Stimulated activated CD4-positive, alpha-beta T cell treated with anti-CD3 and anti-CD28 coated beads, Interleukin-15, amount 100 ng/mL, for 1 hour (primary cell): ENCODE measurements at places on chromosomes 13 and 19.

- peak; percentile 42 for DNase-seq
Observed at GRCh38 chr19:19591133-19591825, 27.2 kb downstream of the PBX4 start.

DNA sequence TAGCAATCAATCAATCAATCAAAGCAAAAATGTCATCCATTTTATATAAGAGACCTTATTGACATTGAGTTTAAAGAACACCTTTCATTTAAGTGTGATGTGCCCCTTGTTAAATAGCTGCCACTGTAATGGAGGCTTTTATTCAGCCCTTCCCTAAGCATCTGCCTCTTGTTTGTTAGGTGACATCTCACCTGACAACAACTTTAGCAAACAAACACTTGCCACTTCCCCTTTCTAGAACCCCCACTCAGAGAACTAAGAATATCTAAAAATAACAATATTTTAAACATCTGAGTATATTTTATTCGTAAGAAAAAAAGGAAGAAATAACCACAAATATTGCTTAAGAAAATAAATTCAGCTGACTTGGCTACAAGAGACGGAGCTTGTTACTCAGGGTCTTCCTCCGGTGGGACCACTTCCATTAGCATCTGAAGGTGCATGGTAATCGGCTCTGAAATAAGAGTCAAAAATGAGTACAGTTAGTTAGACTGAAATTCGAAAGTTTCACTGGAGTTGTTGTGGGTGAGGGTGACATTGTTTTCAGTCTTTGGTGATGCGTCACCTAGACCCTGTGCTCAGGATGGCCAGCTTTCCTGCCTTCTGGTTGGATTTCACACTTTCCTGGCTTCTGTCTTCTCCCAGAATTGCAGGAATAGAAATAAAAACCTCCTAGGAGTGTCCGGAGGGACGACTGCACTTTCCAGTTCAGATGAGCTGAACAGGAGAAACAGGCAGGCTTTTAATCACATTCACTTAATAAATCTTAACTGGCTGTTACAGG lies 39.1 kb downstream of the SLC7A9 start:
- no peak for DNase-seq

DNA sequence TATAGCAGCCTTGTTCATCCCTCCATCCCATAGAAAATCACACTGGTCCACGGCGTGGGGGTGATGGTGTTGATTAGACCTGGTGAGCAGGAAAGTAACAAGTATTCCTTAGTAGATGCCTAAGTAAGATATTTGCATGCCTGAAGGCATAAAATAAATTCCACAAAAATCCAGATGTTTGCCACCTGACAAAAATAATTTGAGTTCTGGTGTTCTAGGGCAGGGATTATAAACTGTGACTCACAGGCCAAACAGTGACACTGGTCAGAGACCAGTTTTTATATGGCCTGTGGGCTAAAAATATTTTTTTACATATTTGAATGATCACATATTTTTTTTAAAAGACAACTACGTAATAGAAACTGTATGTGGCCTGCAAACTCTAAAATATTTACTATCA lies 310.7 kb downstream of the RFC3 start:
- no peak for DNase-seq

DNA sequence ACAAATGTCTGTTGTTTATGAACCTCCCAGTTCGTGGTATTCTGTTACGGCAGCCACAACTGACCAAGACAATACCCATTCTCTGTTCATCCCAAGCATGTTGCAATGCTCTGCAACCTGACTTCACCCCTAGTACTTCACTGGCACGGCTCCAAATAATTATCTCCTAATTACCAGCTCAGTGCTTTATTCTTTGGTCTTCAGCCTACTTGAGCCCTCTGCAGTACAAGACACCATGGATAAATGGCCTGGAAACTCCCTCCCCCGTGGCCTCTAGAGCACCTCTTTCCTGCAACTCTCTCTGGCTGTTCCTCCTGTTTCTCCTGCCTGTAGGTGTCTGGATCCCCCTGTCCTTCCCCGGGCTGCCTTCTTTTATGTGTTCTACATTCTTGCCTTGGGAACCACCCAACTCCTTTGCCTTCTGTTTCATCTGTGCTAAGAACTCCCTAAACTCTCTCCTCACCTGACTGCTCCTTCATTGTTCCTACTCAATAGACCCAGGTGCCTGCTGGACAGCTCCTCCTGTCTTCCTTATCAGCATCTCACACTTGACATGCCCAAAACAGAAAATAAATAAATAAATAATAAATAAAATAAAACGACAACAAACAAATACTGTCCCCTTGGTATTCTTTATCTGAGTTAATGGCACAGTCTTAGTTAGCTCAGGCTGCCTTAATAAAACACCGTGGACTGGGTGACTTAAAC lies 200.4 kb upstream of the IPO5 start:
- DNase-seq, result no peak

DNA sequence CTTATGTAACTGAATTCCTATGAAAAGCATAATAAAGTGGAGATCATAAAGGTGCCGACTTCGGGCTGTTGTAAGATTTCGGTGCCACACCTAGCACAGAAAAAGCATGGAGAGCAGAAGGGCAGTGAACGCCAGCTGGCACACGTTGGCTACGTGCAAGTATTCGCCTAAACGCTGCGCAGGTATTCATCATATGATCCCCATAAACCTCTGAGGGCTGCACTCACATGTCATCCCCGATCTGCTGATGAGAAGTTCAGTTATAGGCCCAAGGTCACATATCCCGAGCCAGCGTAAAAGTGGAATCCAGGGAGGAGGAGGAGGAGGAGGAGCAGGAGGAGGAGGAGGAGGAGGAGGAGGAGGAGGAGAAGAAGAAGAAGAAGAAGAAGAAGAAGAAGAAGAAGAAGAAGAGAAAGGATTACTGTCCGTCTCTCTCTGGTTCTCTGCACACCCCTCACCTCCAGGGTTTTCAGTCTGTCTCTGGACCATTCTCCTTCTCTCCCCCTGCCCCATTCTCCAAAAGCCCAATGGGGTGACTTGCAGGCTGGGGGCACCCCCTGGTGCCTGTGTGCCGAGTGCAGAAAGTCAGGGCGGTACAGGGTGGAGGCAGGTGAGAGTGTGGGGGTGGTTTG lies 18.6 kb upstream of the CYP2S1 start:
- no peak for DNase-seq

GRCh38 chr13:112702986-112703379 lies 13.1 kb downstream of the ATP11A start:
- no peak for DNase-seq

GRCh38 chr19:40104754-40105153 lies 14.0 kb upstream of the ZNF780A start:
- DNase-seq, result no peak

DNA sequence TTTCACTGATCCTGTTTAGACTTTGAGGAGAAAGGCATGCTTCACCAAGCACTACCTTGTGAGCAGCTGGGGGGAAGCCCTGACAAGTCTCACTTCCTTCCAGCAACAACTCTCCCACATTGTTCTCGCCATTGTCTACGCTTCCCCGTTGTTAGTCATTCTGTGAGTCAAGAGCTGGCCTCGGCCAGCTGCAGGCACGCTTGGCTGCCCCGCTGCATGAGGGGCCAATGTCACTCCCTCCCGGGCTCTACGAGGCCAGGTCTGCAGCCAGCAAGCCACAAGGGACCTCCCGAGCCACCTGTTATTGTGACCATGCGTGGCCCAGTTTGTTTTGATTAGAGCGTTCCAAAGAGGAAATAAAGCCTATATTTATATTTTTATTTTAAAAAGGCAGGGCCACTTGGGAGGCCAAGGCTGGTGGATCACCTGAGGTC lies 220.9 kb downstream of the FOXO1 start:
- no peak for DNase-seq

GRCh38 chr19:55696301-55697068 lies 21.5 kb downstream of the EPN1 start:
- DNase-seq, result no peak

DNA sequence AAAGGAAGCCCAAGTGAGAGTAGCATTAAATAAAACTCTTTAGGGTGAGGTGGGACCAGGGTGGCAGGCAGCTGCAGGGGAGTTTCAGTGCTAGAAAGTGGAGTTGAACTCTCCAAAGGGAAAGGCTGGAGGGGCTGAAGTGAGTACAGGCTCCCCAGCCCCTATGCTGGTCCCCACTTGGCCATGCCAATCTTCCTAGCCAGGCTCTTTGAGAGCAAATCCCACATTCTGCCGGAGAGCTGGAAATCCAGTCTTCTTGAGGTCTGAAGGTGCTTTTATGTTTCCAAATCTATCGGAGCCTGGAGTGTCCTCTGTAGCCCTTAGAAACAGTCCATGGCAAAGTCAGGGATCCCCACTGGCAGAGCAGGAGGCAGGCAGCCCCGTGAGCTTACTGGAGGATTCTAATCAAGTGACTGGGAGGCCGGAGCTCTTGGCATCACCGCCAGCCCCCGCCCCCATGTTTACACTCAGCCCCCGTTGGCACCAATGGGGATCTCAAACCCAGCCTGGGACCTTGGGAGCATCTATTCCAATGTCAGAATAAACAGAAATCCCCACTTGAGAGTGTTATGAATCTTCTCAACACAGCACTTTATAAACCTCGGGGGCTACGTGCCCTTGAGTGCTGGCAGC lies 18.3 kb downstream of the ZNF536 start:
- DNase-seq, result no peak

DNA sequence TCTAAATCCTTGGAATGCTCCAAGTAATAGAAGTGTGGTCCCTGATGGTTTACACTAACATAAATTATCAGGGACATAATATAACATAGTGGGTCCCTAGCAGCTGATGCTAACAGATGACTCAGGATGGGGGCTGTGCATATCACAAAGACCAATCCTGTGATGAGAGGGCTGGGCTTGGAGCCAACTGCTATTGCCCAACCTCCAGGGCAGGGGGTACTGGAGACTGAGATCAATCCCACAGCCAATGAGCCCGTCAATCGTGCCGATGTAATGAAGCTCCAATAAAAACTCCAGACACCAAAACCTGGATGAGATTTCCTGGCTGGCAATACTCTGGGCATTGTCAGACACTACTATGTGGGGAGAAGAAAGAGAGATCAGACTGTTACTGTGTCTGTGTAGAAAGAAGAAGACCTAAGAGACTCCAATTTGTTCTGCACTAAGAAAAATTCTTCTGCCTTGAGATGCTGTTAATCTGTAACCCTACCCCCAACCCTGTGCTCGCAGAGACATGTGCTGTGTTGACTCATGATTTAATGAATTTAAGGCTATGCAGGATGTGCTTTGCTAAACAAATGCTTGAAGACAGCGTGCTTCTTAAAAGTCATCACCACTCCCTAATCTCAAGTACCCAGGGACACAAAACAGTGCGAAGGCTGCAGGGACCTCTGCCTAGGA lies 33.4 kb downstream of the ABCC4 start:
- DNase-seq, result no peak

DNA sequence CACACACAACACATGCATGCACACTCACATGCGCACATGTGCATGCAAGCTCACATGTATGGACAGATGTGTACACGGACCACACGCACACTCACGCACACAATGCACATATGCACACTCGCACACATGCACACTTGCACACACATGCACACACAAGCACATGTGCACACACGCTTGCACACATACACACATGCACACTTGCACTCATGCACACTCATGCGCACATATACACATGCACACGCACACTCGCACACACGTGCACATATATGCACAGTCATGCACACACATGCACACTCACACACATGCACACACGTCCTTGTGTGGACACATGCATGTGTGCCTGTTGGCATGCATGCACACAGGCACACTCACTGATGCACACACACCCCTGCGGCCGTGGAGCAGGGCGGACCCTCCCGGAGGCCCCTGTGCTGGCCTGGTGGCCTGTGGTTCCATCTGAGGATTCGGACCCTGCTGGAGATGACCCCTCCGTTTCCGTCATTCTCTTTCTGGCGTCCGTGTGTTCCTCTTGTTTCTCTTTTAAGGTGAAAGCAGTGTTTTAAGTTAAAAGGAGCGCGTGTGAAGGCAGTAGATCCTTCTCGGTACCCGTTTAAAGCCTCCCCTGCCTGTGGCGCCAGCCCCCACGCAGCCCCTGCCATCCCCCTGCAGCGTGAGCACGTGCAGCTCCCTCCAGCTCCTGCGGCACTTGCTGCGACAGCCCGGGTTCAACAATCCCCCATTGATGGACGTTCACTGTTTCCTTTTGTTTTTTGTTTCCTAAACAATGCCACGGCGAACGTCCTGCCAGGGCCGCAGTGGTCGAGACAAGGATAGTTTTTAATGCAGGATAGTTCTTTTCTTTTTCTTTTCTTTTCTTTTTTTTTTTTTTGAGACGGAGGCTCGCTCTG lies 5.6 kb downstream of the NDUFS7 start:
- no peak for DNase-seq

DNA sequence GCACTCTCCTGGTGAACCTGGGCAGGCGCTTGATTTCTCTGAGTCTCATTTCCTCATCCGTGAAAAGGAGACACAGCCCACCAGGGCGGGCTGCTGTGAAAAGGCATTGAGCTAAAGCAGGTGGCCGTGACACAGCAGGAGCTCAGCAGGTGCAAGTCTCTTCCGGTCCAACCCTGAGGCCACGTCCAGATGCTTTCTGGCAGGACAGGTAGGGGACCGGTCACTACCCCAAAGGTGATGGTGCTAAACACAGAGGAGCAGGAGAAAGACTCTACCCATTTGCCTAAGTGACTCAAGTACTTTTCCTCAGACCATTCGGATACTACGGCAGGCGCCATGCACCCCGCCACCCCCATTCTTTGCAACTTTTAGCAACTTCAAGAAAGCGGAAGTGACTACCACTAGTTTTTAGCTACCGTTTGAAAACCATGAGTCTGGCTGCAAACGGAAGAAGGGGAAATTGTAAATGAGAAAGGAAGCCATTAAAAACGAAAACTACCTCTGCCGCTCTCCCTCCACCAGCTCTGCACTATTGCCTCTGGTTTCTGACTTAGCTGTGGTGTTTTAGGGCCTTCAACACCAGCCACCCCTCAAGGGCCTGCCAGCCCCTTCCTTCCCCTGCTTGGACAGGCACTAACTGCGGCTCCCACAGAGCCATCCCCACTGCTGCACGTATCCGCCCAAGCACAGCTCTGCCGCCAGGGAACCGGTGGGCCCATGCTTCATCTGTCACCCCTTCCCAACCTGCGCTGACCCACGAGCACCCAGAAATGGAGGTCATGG lies 4.8 kb downstream of the PPP6R1 start:
- peak; percentile 38 for DNase-seq

GRCh38 chr19:7845390-7846154 lies 15.6 kb downstream of the EVI5L start:
- DNase-seq, result no peak

DNA sequence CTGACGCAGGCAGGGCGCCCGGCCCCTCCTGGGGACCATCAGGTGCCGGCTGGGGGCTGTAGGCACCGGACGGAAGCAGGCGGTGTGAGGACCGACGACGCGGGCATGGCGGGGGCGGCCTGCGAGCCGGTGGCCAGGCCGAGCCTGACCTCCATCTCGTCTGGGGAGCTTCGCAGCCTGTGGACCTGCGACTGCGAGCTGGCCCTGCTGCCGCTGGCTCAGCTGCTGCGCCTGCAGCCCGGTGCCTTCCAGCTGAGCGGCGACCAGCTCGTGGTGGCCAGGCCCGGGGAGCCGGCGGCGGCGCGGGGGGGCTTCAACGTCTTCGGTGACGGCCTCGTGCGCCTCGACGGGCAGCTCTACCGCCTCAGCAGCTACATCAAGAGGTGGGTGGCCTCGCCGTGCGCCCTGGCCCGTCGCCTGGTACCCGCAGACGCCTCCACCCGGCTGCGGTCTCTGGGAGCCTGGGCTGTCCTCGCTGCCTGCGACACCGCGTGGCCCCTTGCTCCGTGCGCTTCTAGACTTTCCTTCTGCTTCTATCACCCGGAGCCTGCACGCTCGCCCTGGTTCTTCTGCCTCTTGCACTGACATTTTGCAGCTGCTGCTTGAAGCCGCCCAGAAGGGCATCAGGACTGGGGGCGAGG lies 460 bp downstream of the MEDAG start:
- no peak for DNase-seq

GRCh38 chr13:97534540-97534939 lies 100.6 kb downstream of the RAP2A start:
- no peak for DNase-seq

GRCh38 chr19:46411925-46412649 lies 1.3 kb downstream of the CCDC8 start:
- DNase-seq, result no peak
